Glutamatergic neuron (in vitro differentiated cells): ENCODE measurements at places on chromosomes 1 and 21. TPM values are rescaled to one million over a fixed set of nuclear protein-coding genes. Genes with fewer than 3 reads are reported as not detected.

The S100A7 gene
- total RNA-seq = not detected

The SFT2D2 gene
- 32.9 TPM for total RNA-seq

The ILDR2 gene
- total RNA-seq = 0.56 TPM

The CHIA gene
- not detected for total RNA-seq

The POMGNT1 gene
- total RNA-seq = 70.2 TPM

The MYOC gene
- not detected for total RNA-seq

The PROX1 gene
- 68.4 TPM for total RNA-seq

The ADGRB2 gene
- total RNA-seq = 15.8 TPM

The VWA5B1 gene
- total RNA-seq = 0.10 TPM

The PPP1R8 gene
- 60.2 TPM for total RNA-seq

The LCE3E gene
- total RNA-seq = not detected

The TMEM52 gene
- 5.4 TPM for total RNA-seq

The CFAP141 gene
- total RNA-seq = not detected

The OR2L3 gene
- 0.15 TPM for total RNA-seq

The HPCAL4 gene
- not detected for total RNA-seq

The TRIM46 gene
- total RNA-seq = 30.4 TPM

The S100A12 gene
- total RNA-seq = not detected

The HLX gene
- 0.56 TPM for total RNA-seq

The ACP6 gene
- 3.5 TPM for total RNA-seq

The WDR64 gene
- total RNA-seq = not detected

The LRIF1 gene
- total RNA-seq = 21.1 TPM

The VSIG8 gene
- not detected for total RNA-seq

The OR2T33 gene
- not detected for total RNA-seq

The PLXNA2 gene
- 66.0 TPM for total RNA-seq

The BATF3 gene
- total RNA-seq = 0.56 TPM

The UBXN10 gene
- 0.49 TPM for total RNA-seq

The VAMP4 gene
- total RNA-seq = 8.4 TPM

The CELA2A gene
- total RNA-seq = not detected

The ZNF695 gene
- 7.9 TPM for total RNA-seq
